ENCODE measurements at places on chromosomes 1 and 21.

DNA sequence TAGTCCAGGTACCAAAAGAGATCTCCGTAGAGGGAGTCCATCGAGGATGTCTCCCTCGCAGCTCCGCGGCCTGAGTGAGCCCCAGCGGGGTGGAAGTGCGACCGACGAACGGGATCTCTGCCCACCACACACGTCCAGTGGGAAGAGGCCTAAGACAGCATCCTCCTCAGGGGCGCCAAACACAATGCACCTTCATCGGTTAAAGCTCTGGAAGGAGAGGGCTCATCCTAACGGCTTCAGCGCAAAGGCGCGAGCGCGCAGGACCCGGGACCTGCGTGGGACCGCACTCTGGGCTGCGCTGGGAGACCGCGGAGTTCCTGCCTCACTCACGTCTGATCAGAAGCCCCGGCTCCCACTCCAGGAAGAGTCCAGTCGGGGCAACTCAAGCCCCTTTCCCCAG lies 7.6 kb downstream of the SLC25A24 start:
- no peak for DNase-seq

DNA sequence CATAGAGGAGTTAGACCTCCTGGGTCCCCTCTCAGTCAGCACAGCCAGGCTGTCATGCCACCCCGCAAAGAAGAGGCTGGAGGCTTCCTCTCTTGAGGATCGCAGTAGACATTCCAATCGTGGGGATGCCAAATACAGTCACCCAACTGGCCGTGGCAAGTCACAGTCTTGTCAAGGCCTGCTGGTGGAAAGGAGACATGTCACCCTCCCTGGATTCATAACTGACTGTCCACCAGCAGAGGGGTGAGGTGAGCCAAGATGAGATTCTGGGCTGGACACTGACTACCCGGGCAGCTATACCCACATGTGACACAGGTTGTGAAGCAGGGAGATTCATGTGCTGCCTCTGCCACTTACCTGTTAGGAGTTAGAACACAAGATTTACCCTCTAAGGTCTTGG lies 123.5 kb upstream of the NGF start:
- DNase-seq, result no peak

DNA sequence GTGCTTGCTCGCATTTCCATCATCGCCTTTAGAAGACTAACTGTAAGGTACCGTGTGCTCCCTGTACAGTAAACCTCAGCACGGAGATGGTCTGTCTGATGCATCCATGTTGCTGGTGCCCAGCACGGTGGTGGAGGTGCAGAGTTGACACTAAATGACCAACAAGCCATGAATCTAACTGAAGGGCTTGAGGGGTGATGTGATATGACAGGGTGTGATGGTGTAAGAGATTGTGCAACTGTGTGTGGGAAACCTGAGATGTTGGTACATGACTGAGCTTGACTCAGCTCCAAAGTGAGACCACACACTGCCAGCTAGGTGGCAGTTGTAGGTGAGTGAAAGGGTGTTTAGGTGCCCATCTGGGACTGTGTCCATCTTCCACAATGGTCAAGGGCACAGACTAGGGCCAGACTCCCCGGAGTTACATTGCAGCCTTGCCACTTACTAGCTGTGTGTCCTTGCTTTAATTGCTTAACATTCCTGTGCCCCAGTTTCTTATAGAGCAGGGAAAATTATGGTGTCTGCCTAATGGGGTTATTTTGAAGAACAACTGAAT lies 21.4 kb downstream of the SLC2A1 start:
- DNase-seq, result peak; percentile 62

- DNase-seq, result no peak
These were observed 21.8 kb upstream of the LRRC53 start for GRCh38 chr1:74534241-74534640.

- no peak for DNase-seq
These were observed 405.5 kb upstream of the ADAMTS5 start for GRCh38 chr21:27372381-27372780.

DNA sequence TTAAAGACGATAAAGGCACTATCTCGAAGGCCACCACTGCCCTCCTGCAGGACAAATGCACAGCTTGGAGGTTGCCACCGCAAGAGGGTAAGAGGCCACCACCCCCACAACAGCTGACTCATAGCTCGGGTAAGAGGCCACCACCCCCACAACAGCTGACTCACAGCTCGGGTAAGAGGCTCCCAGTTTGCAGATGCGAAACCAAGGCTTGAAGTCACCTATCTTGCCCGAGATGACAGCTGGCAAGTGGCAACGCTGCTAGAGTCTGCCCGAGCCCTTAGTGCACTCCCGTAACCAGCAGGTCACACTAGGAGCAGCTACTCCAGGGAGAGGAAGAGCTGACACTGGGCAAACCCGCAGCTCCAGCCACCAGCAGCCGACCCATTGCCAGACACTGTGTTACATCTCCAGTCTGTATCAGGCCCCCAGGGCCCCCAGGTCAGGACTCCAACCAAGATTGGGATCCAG lies 17.1 kb upstream of the SPSB1 start:
- peak; percentile 94 for DNase-seq

GRCh38 chr1:40174788-40175187 lies 13.6 kb downstream of the RLF start:
- DNase-seq, result no peak

- no peak for DNase-seq
These were observed 28.3 kb upstream of the BTG2 start for GRCh38 chr1:203276916-203277545.

GRCh38 chr1:198620951-198621824 lies 17.7 kb upstream of the PTPRC start:
- peak; percentile 84 for DNase-seq

DNA sequence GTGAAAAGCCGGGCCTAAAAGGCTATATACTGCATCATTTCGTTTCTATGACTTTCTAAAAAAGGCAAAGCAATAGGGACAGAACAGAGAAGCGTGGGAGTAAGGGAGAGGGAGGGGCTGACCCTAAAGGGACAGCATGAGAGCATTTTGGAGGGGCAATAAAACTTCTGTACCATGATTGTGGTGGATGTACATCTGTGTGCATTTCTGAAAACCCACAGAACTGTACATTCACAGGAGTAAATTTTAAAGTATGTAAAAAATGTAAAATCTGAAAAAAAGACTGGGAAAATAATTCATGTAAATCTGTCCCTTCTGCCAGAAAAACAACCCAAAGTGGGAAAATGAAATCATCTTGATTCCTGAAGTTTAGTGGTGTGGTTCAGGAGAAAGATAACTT lies 235.4 kb downstream of the CENPF start:
- DNase-seq, result no peak

DNA sequence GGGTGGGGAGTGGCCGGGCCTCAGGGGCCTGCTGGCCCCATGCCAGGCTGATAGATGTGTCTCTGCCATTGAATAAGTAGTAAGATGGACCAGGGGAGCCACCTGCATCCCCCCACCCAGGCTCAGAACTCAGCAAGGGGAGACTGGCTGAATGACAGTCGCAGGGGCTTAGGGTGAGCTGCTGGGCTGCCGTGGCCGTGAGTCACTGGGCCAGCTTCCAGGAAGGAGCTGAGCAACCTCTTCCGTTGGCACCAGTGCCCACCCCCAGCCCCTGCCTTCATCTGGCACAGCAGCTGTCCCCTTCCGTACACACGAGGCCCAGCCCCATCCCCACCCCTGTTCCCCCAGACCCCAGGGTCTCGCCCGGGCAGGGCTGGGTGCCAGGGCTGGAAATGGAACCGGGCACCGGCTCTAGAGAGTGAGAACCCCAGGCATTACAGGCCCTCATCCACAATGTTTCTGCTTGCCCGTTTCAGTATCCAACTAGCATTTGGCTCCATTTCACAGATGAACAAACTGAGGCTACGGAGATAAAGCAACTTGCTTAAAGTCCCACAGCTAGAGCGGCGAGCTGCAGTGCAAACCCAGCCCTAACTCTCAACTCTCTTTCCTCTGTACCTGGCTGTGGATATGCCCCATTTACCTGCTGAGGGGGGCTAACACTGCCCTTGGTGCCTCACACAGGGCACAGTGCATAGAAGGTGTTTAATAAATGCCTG lies 10.2 kb downstream of the WNT4 start:
- no peak for DNase-seq

GRCh38 chr1:62832276-62832675 lies 48.3 kb downstream of the ATG4C start:
- DNase-seq, result no peak

- DNase-seq, result no peak
These were observed 76.0 kb downstream of the POFUT2 start for GRCh38 chr21:45211661-45212060.

DNA sequence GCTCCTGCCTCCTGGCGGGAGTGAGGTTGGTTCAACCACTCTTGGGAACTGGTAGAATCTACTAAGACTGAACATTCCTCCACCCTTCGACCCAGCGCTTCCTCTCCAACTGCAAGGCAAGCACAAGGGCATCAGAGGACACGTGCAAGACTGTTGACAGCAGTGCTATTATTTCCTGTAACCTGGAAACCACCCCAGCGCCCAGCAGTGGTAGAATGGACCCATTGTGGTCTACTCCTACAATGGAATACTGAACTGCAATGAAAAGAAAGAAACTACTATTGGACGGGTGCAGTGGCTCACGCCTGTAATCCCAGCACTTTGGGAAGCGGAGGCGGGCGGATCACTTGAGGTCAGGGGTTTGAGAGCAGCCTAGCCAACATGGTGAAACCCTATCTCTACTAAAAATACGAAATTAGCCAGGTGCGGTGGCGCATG lies 33.0 kb upstream of the TARDBP start:
- no peak for DNase-seq

DNA sequence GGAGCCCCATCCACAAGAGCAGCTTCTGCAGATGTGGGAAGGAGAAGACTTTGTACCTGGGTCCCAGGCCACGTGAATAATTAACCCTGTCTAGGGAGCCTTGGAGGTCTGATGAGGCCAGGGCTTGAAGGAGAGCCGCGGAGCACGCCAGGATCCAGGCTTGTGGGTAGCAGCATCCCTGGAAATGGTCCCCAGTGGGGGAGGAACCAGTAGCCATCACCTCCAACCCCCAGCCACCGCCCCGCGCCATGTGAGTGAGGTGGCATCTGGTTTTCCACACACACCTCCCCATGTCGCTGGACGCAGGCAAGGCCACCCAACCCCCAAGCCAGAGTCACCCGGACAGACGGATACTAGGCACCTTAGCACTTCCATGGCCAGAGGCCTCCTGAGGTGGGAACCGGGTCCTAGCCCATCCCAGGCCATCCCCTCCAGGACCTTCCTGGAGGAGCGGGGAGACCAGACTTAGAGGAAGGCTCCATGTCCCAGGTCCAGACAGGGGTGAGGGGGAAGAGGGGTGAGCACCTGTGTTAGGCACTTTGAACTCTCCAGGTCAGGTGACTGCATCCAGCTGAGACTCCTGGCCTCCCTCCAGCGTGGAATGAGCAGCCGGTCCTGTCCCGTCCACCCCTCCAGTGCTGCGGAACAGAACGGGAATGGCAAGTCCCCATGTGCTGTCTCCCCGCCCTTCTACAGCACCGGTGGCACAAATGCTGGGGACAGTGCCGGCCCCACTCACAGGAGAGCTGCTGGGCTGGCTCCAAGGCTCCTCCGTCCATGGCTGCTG lies 53.2 kb downstream of the RIPK4 start:
- DNase-seq, result no peak

DNA sequence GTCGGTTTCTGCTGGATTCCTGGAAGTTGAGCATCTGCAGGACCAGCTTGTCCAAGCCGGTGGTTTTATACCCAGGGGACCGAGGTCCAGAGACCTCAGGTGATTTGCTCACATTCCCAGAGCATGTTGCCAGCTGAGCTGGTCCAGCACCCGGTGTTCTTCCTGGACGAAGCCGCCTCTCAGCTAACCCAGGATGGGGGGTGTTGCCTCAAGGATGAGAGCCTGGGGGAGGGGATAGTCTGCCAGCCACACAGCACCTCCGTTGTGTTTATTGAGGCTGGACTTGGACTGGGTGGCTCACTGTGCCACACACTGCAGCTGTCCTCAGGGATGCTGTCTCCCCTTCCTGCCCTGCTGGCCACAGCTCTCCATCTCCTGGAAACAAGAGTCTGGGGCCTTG lies 1.5 kb downstream of the TMEM201 start:
- DNase-seq, result no peak

DNA sequence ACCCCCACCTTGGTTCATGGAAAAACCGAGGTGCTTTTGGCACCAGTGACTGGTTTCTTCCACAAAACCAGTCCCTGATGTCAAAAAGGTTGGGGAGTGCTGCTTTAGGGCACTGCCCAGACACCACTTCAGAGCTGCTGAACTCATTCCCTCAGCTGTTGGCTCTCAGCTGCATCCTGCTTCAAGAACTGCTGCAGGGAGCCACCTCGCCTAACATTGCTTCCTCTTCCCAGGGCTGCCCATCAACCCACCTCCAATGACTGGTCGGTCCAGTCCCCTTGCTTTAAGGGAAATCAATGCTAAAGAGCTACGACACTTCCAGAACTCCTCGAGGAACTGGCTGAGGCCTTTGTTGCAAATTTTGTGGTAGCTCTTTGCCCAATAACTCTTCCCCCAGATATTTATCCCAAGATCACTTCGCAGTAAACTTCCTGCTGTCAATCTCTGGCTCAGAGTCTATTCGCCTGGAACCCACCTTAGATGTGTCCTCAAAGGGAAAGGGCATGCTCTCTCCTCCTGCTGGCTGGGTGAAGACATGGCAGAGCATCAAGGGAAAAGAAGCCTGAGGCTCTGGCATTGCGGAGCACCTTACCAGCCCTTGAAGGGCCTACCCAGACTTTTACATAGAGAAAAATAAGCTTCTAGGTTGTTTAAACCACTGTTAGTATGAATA lies 29.0 kb downstream of the C1orf52 start:
- DNase-seq, result no peak

DNA sequence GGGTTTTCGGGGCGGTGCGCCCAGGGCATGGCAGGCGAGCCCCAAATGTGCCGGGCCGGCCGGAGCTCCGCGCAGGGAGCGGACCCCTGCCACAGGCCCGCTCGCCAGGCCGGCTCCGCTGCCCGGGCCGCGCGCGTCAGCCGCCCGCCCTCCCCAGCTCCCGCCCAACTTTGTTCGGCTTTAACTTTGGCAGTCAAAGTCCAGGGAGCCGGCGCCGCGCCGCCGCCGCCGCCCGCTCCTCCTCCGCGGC lies 488 bp downstream of the SLC35D1 start:
- no peak for DNase-seq

DNA sequence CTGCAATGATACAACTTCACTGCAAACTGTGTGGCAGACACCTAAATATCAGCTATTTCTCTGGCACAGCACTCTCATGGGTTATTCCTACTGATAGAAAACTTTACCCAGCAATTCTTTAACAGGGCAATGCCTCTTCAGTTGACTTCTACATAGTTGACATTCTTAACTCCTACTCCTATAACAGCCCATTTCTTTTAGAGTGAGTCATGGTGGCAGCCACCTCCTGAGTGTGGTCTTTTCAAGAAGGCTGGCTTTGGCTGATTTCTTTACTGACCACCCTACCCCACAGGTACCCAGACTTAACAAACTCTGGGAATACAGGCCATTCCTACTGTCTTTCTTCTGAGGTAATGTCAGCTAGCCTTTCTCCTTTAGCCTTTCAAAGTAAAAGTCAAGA lies 805.8 kb upstream of the ADGRL2 start:
- DNase-seq, result no peak

- no peak for DNase-seq
These were observed 86.6 kb upstream of the EDN2 start for GRCh38 chr1:41571041-41571440.

Measured in activated CD4-positive, alpha-beta memory T cell treated with anti-CD3 and anti-CD28 coated beads for 36 hours (primary cell).